Activated CD4-positive, alpha-beta T cell treated with anti-CD3 and anti-CD28 coated beads for 4 hours (primary cell): ENCODE measurements at places on chromosomes 11 and 22.

GRCh38 chr11:119367661-119368120 lies 13.8 kb downstream of the USP2 start:
- no peak for DNase-seq

GRCh38 chr11:110128161-110128560 lies 35.0 kb downstream of the ZC3H12C start:
- no peak for DNase-seq

DNA sequence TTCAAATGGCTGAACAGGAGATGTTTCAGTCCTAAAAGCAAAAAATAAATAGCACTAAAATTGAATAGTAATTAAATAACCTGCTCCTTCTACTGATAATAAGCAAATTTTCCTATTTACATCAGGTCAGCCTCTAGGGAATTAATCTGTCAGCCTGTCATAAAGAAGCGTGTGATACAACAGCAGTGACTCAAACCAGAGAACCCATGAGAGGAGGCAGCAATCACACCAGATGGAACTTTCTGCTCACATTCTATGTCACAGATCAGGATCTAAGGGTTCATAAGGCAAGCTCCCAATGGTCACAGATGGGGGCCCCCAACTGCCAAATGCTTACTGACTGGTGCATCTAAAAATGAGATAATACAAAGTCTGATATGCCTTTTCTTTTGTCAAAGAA lies 41.1 kb downstream of the RBFOX2 start:
- DNase-seq = no peak

- no peak for DNase-seq
Measured at GRCh38 chr22:50730941-50731661, 6.9 kb upstream of the ACR start.

DNA sequence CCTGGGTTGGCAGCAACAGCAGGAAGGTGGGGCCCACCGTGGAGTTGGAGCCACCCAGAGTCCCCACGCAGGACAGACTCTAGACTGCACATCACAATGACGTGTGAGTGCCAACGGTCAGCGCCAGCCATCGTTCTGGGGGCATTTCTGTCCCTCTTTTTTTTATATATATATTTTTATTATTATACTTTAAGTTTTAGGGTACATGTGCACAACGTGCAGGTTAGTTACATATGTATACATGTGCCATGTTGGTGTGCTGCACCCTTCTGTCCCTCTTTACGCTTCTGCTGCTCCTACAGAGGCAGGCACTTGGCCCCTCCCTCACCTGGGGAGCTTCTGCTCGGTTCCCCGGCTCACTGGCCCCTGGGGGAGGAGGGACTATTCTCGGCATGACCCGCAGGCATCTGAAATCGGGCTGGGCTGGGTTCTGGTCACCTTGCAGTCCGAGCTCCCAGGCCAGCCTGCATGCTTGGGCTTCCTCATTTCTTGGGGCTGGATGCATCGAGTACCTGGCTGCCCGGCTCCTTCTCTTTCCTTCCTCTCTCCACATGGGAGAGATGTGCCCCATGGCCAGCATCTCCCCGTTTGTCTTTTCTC lies 787.4 kb downstream of the TBC1D22A start:
- no peak for DNase-seq

GRCh38 chr11:67271541-67272284 lies 5.4 kb downstream of the GRK2 start:
- no peak for DNase-seq

DNA sequence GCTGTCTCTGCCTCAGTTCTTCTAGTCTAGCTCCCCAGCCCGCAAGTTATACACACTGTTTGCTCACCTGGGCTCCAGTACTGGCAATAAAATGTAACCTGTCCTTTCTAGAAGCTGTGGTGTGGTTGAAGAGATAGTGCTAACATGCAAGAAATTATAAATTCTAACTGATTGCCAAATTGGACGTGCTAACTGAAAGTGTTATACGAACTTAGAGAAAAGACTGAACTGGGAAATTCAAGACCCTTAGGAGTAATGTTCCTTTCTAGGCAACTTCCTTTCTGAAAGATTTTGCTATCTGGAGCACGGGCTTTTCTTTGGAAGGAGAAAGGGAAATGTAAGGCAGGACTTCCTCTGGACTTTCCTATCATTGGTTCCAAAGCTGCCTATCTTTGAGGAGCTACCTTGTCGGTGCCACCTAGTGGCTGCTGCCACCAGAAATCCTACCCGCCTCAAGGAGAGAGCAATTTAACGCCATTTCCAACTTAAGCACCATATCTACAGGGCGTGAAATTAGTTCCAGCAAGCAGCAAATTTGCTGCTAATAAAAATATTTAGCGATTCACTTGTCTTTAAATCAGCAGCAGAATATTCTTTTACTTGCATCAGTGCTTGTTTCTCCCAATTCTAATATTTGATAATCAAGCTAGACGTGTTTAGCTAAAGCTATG lies 12.7 kb upstream of the TMEM218 start:
- peak; percentile 11 for DNase-seq

DNA sequence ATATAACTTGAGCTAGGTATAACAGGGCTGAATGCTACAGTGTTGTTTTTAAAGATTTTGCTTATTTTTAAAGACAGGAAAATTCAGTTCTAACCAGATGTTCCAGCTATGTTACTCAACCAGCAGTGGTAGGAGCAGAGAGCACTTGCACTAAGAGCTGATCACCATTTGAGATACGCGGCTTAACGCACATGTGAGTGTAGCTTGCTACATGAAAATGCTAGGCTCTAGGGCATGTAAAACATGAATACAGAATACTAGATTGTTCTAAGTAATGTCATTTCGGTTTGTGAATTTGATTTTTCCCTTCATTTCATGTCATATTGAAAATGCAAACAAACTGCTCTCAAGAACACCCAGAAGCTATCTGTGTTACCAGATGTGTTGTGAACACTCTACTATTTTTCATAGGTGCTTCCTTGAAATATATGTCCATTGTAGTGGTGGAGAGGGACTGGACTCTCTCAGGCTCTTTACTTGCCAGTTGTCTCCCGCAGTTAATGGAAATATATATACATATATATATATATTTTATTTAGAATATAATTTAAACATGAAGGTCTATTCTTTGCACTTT lies 10.8 kb upstream of the TECTA start:
- no peak for DNase-seq

DNA sequence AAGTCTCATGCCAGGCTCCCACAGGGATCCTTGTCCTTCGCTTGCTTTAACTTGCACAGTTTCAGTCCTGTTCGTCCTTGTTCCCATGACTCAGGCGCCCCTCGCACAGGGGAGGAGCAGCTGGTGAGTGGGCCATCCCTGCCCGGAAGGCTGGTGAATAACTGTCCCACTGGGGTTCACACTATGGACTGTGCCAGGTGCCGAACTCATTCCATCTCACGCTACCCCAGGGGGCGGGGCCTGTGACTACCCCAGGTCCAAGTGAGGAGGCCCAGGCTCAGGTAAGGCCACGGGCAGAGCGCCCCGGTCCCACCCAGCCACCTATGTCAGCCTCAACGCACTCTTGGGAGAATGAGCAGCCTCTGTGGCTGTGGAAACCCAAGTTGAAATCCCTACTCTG lies 7.2 kb upstream of the CARD10 start:
- no peak for DNase-seq

GRCh38 chr22:50009765-50010675 lies 2.5 kb downstream of the IL17REL start:
- no peak for DNase-seq

GRCh38 chr11:22432291-22433093 lies 94.3 kb downstream of the SLC17A6 start:
- DNase-seq = no peak

- peak; percentile 81 for DNase-seq
Measured at GRCh38 chr11:1262172-1263006, 39.5 kb downstream of the MUC5B start.

DNA sequence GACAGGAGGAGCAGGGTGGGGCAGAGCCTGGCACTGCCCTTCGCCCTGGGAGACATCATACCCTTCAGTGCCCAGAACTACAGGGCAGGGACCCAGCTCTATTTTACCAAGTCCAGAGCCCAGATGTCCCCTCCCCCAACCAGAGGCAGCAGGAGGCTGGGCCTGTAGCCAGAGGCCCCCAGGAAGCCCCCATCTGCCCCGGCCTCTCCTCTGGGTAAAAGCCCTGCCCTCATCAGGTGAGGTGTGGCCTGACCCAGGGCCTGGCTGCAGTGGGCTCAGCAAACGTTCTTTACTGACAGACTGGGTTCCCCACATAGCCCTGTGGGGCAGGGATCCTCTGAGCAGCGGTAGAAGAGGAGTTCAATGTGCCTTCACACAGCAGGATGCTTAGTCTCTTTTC lies 51.8 kb upstream of the SLC22A12 start:
- no peak for DNase-seq
